ENCODE measurements at places on chromosomes 12 and 14. TPM values are rescaled to one million over a fixed set of nuclear protein-coding genes. Genes with fewer than 3 reads are reported as not detected.

PTCSC3 gene
- polyA plus RNA-seq: not detected

SIX6 gene
- polyA plus RNA-seq: not detected

ARHGAP9 gene
- 3.0 TPM for polyA plus RNA-seq

C12orf60 gene
- polyA plus RNA-seq: 3.8 TPM

SIRT4 gene
- 6.0 TPM for polyA plus RNA-seq

CLEC2A gene
- not detected for polyA plus RNA-seq

STAC3 gene
- polyA plus RNA-seq: 1.2 TPM

LRP1-AS gene
- not detected for polyA plus RNA-seq

All from right cardiac atrium (tissue), 5 donors.